ENCODE measurements at places on chromosomes 6 and 20. TPM values are rescaled to one million over a fixed set of nuclear protein-coding genes. Genes with fewer than 3 reads are reported as not detected.

LINC00237 gene
- total RNA-seq = not detected

GTSF1L gene
- total RNA-seq = not detected

TMEM244 gene
- not detected for total RNA-seq

BPIFB2 gene
- total RNA-seq = not detected

TRIM31 gene
- total RNA-seq = not detected

PROKR2 gene
- not detected for total RNA-seq

ECT2L gene
- total RNA-seq = not detected

PXMP4 gene
- total RNA-seq = 12.5 TPM

FAXC gene
- total RNA-seq = not detected

PBOV1 gene
- not detected for total RNA-seq

C6orf52 gene
- total RNA-seq = 1.0 TPM

COQ3 gene
- total RNA-seq = 3.0 TPM

SLC44A4 gene
- total RNA-seq = not detected

COL11A2 gene
- total RNA-seq = 1.8 TPM

RIPPLY2 gene
- not detected for total RNA-seq

Data from activated naive CD4-positive, alpha-beta T cell treated with anti-CD3 and anti-CD28 coated beads, Interleukin-2, amount 50 U/mL, for 72 hours (primary cell).